NCI-H1694 treated with DMSO at 0.1 percent for 48 hours (cell line): ENCODE measurements at places on chromosomes 11 and 22.

DNA sequence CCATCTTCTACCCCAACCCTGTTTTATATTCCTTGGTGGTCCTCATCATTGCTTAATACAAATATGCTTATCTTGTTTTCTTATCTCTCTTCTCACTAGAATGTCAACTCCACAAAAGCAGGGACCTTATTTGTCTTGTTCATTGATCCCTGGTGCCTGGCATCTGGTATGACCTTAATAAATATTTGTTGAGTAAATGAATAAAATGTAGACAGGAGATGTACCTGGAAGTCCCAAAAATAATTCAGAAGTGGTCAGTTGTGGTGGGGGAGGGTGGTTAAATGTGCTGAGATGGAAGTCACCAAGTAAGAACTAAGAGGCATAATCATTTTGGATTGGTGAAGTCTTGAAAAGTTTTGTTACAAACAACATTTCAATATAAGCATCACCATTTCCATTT is 214.8 kb upstream of the MPPED2 start:
- DNase-seq = no peak

- no peak for DNase-seq
Measured at GRCh38 chr11:7670641-7671040, 2.7 kb downstream of the CYB5R2 start.

- DNase-seq = no peak
Measured at GRCh38 chr11:1913271-1914060, 6.0 kb upstream of the TNNT3 start.

DNA sequence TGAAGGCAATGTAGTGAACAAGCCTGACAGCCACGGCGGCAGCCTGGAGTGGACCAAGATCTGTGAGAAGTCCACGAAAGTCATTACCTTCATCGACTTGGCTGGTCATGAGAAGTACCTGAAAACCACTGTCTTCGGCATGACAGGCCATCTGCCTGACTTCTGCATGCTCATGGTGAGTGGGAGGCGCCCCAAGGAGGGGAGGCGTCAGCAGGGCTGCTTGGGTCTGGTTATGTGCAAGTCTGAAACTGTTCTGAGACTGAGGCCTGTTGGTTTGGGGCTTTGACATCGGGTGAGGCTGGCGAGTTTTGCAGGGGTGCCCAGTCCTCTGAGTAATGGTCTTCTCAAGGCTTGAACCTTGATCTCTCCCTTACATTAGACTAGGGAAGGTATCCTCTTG is 11.1 kb downstream of the GTPBP1 start:
- DNase-seq = no peak

DNA sequence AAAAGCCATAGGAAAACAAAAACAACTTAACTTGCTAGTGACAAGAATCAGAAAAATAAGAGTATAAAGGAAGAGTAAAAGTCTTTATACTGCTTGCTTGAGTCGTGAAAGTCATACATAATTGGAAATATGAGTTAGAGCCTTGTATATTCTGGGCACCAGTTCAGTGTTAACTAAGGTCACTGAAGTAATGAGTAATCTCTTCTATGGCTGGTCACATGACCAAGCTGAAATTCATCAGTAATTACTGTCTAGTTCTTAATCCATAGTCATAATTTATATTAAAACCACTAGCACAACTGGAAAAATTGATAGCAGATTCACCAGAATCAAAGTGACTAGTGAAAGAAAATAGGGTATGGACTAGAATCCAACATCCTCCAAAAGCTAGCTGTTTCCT is 84.4 kb upstream of the SLC5A12 start:
- DNase-seq = no peak

- DNase-seq = no peak
Measured at GRCh38 chr11:69711822-69712801, 8.3 kb upstream of the FGF19 start.

- no peak for DNase-seq
Measured at GRCh38 chr22:30129636-30130035, 49.4 kb downstream of the HORMAD2 start.

- no peak for DNase-seq
Measured at GRCh38 chr11:110766316-110766715, 54.1 kb upstream of the ARHGAP20 start.

DNA sequence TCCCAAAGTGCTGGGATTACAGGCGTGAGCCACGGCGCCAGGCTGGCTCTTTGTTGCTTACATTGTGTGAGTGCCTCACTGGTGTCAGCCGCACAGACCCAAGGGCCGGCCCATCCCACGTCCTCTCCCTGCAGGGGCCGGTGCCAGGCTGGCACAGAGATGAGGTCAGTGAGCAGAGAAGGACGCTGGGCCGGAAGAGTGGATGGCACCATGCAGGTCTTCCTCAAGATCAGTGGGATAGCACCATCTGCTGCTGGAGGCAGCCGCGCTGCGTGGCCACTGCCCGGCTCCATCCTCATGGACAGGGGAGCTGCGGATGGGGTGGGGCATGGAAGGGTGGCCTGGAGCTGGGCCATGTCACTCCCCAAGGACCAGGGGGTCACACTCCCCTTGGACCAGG is 22.0 kb upstream of the FGF4 start:
- no peak for DNase-seq

DNA sequence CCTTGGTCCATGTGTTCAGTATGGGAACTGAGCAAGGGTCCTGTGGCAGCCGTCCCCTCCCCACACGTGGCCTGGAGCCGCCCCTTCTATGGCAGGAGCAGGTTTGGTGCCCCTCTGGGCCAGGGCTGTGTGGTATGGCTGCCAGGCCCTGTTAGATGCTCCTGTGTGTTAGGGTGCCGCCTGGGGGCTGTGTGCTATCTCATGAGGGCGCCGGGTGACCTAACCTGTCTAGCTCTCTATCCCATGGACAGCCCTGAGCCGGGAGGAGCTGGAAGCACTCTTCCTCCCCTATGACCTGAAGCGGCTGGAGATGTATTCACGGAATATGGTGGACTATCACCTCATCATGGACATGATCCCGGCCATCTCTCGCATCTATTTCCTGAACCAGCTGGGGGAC is 34.7 kb downstream of the NAT10 start:
- no peak for DNase-seq

DNA sequence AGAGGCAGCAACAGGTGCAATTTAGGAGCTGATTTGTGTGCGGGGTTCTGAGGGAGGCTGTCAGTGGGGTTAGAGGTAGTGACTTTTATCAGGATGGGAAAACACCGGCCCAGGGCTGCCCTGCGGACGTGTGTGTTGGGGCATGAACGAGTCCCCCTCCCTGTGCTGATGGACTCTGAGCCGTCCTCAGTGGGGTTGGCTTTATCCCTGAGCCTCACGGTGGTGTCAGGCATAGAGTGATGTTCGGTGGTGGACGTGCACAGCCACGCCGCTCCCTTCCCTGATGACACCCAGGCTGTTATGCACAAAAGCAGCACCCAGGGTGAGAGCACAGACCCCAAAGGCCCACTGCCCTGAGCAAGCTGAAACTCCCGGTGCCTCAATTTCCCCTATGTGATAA is 809.1 kb downstream of the BRD1 start:
- no peak for DNase-seq

DNA sequence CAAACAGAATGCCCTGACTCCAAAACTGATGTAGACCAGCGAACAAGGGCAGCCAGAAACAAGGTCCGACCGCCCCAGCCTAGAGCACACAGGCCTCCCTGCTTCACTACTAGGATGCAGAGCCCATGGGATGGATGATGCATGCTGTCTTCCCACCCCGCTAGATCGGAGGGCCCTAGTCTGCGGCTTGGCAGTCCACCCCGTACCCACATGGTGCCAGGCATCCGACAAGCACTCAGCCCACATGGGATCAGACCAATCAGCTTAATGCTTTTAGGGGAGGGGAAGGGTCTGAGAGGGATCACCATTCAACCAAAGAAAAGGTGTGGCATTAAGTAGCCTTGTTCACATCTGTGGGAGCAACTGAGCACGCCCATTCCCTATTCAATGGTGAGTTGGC is 30.6 kb downstream of the PISD start:
- DNase-seq = no peak

GRCh38 chr11:119160151-119160550 is 8.4 kb upstream of the NLRX1 start:
- no peak for DNase-seq

DNA sequence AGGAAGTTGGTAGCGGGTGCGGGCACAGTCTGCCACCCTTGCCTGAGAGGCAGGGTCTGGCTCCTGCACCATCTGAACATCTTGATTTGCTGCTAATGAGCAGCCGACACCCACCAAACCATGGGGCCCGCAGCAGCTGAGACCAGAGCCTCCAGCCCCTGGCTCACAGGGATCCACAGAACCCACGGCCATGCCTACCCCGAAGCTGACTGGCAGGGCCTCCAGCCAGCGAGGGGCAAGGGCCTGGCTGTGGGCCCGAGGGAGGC is 171.5 kb upstream of the NTM start:
- no peak for DNase-seq

GRCh38 chr11:75823415-75823814 is 8.4 kb downstream of the UVRAG start:
- no peak for DNase-seq

- DNase-seq = no peak
Measured at GRCh38 chr11:47516155-47516554, 36.8 kb downstream of the CELF1 start.

GRCh38 chr11:75342231-75342918 is 9.1 kb downstream of the ARRB1 start:
- DNase-seq = no peak

DNA sequence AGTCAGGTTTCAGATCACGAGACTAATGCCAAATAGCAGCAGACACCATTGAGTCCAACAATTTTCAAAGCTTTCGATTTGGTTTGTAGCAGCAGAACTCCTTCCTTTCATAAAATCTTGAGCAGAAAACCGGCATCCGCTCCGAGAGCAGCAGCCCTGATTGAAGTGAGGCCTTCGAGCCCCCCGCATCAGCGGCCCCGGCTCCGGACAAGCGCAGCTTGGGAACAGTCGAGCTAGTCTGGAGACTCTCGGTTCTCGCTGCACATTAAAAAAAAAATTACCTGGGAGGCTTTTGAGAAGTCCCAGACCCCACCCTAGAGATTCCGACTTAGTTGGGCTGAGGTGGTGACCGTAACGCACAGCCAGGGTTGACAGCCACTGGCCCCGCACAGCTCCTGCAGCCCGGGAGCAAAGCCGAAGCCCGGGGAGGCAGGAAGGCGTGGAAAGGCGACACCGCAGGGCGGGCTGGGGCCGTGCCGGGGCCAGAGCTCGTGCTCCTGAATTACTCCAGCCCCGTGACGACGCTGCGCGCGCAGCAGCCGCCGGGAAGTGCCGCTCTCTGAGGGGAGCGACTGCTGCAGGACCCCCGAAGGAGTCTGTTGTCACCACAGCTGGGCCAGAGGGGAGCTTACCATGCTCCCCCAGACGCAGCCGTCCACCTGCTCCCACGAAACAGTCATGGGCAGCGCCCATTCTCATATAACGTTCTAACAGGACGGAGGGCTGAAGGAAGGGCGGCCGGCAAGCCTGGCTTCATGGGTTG is 57.8 kb downstream of the SPATA19 start:
- no peak for DNase-seq

DNA sequence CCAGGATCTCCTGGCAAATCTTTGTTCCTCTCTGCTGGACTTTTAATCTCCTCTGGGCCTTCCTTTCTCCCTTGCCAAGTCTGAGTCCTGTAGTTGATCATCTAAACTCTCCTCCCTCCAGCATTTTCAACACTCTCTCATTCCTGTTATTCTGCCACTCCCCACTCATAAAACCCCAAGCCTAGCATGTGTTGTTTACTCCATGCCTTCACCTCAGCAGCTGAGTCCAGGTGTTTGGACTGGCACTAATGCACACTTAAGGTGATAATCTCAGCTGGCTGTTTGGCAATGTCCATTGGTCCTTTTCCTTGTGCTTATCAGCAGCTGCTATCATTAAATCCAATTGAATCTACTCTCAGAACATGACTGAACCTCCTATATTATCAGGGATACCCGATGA is 876.8 kb upstream of the TENM4 start:
- DNase-seq = no peak

DNA sequence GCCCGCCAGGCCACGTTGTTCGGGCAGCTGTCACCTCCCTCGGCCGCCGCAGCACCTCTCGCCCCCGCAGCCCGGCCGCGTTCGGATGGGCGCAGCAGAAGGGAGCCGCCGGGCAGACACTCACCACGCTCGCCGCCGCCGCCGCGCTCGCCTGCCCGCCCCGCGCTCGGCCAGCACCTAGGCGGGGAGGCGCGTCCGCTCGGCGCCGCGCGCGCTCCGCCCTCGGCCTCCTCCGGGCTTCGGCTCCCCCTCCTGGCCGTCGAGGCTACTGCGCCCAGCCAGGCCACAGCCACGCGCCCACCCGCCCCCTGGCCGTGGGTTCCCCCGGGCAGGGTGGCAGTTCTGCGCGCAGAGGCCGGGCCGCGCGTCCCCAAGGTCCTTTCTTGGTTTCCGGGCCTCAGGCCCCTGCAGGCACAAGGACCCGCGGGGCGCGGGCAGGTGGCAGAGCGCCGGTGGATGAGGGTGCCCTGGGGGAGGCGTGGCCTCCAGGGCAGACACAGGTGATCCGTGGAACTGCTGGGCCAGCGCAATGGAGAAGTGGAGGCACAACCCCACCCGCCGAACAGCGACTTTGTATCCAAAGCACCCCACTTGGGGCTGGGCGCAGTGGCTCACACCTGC is at the start of gene SLC25A22:
SLC25A22 (minus strand) TSS at position 189 of the 621 bp plus-strand sequence. CDS start 3,275 bp downstream, outside the sequence.
- peak; percentile 16 for DNase-seq

DNA sequence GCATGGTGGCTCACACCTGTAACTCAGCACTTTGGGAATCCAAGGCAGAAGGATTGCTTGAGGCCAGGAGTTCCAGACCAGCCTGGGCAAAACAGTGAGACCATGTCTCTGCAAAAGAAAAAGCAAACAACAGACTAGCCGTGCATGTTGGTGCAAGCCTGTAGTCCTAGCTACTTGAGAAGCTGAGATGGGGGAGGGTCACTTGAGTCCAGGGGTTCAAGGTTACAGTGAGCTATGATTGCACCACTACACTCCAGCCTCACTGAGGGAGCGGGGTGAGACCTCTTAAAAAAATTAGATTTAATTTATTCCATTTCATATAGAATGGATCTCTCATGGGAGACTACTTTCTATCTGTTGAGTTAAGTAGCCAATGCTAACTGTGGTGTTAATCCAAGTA is 50.4 kb downstream of the DDX10 start:
- DNase-seq = no peak

DNA sequence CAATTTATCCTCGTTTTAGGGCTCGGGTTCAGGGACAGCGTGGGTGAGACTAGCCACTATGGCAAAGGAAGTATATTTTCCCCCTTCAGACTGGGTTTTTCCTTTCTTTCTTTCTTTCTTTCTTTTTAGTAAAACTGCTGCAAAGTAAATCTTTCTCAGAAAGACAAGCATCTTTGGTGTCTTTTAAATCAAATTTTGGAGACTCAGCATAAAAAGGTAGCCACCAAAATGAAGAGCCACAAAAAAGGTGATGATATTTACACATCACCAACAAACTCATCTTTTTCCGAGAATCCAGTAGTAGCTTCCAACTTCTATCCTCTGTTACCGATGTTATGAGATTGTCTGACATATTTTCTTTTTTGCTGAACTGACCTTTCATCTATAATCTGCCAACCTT is 88.6 kb downstream of the MPPED2 start:
- DNase-seq = no peak

DNA sequence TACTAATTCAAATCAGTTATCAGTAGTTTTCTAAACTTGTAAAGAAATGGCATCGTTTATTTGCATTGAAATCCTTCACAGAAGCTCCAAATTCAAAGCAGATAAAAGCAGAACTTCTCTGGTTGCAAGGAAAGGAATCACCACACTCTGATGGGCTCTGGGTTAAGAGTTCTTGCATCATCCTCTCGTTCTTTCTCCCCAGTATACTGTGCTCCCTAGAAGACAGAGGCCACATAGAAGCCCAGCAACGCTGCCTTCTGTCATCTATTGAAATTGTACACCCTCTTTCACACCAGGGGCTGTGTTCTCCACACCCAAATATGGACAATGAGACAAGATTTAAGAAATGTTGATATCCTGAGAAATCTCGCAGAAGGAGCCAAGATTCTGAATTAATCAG is 29.3 kb downstream of the FAT3 start:
- DNase-seq = no peak
